Jurkat, Clone E6-1 (cell line): ENCODE measurements at places on chromosomes 13 and 19.

- DNase-seq = peak; percentile 20
Measured at GRCh38 chr19:47330466-47330869, 1.5 kb upstream of the C5AR2 start.

GRCh38 chr19:56191115-56191514, 6.5 kb downstream of the ZSCAN5B start:
- no peak for DNase-seq

DNA sequence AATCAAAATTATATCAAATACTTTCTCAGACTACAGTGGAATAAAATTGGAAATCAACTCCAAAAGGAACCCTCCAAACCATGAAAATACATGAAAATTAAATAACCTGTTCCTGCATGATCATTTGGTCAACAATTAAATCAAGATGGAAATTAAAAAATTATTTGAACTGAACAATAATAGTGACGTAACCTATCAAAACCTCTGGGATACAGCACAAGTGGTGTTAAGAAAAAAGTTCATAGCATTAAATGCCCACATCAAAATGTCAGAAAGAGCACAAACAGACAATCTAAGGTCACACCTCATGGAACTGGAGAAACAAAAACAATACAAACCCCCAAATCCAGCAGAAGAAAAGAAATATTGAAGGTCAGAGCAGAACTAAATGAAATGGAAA, 1460.7 kb downstream of the OLFM4 start:
- DNase-seq = no peak

DNA sequence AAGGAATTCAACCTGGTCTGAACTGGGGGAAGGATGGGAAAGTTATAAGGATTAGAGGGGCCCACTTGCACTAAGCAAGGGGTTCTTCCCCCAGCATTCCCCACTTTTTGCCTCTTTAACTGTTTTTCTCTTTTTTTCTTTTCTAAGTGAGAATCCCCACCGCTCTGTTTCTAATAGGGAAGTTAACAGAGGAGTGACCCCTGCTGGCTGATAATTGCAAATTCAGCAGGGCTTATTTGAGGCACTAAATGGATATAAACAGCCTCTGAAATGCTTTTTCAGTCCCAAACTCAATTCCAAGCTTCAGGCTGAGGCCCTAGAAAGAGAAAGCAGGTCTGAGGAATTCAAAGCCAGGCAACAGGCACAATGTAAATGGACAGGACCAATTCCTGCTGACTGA, 38.2 kb upstream of the CEACAM21 start:
- DNase-seq = no peak

- DNase-seq = no peak
Measured at GRCh38 chr13:109010912-109011311, 381.5 kb downstream of the MYO16 start.
